ENCODE measurements at places on chromosomes 12 and 14. TPM values are rescaled to one million over a fixed set of nuclear protein-coding genes. Genes with fewer than 3 reads are reported as not detected.
A peak's percentile ranks its signal among the peaks of the same experiment; 100 is the strongest.

DNA sequence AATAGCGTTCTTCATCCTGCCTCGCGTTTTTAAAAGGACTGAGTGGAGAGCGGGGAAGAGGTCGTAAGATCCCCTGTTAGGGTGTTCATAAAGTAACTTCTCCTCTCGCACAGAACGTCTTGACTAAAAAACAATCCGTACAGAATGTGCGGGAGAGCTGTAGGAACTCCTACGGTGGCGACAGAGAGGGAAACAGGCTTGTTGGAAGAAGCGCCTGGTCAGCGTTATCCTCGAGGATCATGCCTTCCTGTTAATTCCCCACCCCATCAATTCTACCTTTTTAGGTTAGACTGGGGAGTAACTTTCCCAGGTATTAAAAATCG, 399 bp upstream of the WASHC4 start:
- no peak for DNase-seq
- peaks cover 11% of the 10 kb centered on the region for H3K36me3 ChIP-seq
- H3K4me1 ChIP-seq, result peaks cover 7% of the 10 kb centered on the region
- H3K27me3 ChIP-seq, result peaks cover 9% of the 10 kb centered on the region
- peak overlapping the region; percentile 98 for H3K4me3 ChIP-seq

GRCh38 chr12:89151536-89151935, 200.8 kb downstream of the DUSP6 start:
- H3K27me3 ChIP-seq, result no peaks in the 10 kb centered on the region
- H3K27ac ChIP-seq, result no peak overlapping the region
- H3K36me3 ChIP-seq, result no peaks in the 10 kb centered on the region
- no peak for DNase-seq
- H3K4me3 ChIP-seq, result no peak overlapping the region

DNA sequence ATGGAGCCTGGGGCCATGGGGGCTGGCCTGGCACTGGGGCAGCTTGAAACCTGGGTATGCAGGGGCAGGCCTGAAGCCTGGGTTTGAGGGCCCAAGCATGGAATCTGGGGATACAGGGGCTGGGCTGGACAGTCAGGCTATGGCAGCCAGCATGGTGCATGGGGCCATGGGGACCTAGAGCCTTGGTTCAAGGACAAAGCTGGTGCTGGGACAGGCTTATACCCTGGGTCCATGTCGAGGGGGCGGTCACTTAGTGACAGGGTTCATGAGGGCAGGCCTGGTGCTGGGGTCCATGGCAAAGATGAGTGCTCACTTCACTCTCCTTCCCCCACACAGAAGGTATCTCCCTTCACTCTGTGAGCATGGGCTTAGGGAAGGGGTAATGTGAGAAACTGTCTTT, 116.2 kb downstream of the BBS10 start:
- no peak overlapping the region for H3K4me3 ChIP-seq
- DNase-seq, result no peak
- no peaks in the 10 kb centered on the region for H3K4me1 ChIP-seq
- H3K36me3 ChIP-seq, result no peaks in the 10 kb centered on the region
- no peaks in the 10 kb centered on the region for H3K27me3 ChIP-seq

DNA sequence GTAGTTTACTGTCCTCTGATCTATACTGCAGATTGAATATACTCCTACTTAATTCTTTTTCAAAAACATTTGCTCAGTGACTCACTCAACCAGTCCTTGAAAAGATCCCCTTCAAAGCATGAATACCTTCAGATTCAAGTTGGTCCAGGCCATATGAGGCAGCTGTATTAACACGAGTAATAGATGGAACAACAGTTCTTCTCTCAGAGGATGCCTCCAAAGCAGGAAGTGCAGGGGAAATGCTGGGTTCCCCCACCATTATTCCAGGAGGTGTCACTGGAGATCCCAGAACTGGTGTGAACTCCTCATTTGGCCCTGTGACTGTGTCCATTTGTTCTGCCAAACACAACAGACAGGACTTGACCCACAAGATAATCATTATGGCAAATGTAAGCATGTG, 20.6 kb downstream of the ARMH4 start:
- H3K4me1 ChIP-seq, result no peaks in the 10 kb centered on the region
- H3K27ac ChIP-seq, result no peak overlapping the region
- H3K27me3 ChIP-seq, result no peaks in the 10 kb centered on the region
- no peak for DNase-seq
- H3K36me3 ChIP-seq, result no peaks in the 10 kb centered on the region

GRCh38 chr12:65517656-65518210, 239.2 kb downstream of the MSRB3 start:
- no peaks in the 10 kb centered on the region for H3K36me3 ChIP-seq
- H3K27ac ChIP-seq, result no peak overlapping the region
- no peak for DNase-seq
- H3K4me3 ChIP-seq, result no peak overlapping the region
- no peaks in the 10 kb centered on the region for H3K27me3 ChIP-seq
- H3K4me1 ChIP-seq, result no peaks in the 10 kb centered on the region

GRCh38 chr12:5013266-5013730, 30.4 kb upstream of the KCNA5 start:
- H3K36me3 ChIP-seq, result no peaks in the 10 kb centered on the region
- no peaks in the 10 kb centered on the region for H3K27me3 ChIP-seq
- H3K4me3 ChIP-seq, result no peak overlapping the region
- H3K4me1 ChIP-seq, result no peaks in the 10 kb centered on the region
- H3K27ac ChIP-seq, result no peak overlapping the region

- no peaks in the 10 kb centered on the region for H3K4me1 ChIP-seq
- no peak for DNase-seq
- H3K4me3 ChIP-seq, result no peak overlapping the region
- no peaks in the 10 kb centered on the region for H3K36me3 ChIP-seq
Observed at GRCh38 chr14:36339816-36340215, 19.4 kb upstream of the MBIP start.

- no peaks in the 10 kb centered on the region for H3K27me3 ChIP-seq
- H3K4me1 ChIP-seq, result no peaks in the 10 kb centered on the region
- peaks cover 16% of the 10 kb centered on the region for H3K36me3 ChIP-seq
- H3K4me3 ChIP-seq, result no peak overlapping the region
Observed at GRCh38 chr12:98719515-98720504, 74.7 kb downstream of the APAF1 start.

DNA sequence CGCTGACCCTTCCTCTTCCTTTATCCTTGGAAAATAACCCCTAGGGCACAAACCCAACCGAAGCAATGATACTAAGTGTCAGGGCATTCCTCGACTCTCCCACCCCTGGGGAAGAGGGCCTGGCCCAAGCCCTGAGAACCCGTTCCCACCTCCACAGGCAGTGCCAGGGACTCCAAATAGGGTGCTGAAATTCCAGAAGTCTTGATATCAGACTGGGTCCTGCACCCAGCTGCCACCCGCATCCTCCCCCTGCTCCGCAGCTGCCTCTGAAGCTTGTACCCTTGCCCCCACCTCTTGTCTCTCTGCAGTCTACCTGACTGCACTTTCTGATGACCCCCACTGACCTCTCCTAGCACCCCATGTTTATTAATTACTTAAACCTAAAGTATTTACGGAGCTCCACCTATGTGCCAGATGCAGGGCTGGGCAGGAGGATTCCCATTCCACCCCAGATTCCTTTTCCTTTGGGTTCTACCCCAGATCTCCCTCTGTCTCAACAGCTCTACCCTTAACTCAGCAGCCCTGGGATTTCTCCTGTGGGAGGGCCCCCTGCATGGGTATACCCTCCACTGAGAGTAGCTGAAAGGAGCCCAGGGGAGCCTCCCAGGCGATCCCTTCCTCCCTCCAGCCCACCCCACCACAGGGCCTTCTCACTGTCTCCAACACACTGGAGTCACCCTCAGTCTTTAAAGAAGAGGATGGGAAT, 4.1 kb upstream of the KRT18 start:
- H3K4me1 ChIP-seq, result peaks cover 10% of the 10 kb centered on the region
- no peaks in the 10 kb centered on the region for H3K36me3 ChIP-seq
- no peak overlapping the region for H3K4me3 ChIP-seq
- DNase-seq, result no peak

DNA sequence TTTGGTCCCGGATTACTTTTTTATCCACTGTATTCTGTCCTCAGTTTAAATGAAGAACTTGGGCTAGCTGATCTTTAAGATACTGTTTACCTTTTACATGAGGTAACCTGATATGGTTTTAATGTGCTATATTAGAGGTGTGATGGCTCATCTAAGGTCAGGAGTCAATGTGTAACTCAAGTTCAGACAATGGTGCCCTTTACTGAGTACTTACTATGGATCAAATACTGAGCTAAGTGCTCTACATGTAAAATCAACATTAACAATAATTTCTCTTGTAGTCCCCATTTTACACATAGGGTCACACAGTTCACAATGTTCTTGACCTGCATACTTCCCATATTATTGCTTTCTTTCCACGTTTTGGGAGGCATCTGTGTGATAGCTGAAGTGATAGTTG, 79.2 kb downstream of the CEP83 start:
- no peaks in the 10 kb centered on the region for H3K27me3 ChIP-seq
- peaks cover 5% of the 10 kb centered on the region for H3K36me3 ChIP-seq
- H3K27ac ChIP-seq, result no peak overlapping the region
- H3K4me3 ChIP-seq, result no peak overlapping the region
- DNase-seq, result no peak
- no peaks in the 10 kb centered on the region for H3K4me1 ChIP-seq

DNA sequence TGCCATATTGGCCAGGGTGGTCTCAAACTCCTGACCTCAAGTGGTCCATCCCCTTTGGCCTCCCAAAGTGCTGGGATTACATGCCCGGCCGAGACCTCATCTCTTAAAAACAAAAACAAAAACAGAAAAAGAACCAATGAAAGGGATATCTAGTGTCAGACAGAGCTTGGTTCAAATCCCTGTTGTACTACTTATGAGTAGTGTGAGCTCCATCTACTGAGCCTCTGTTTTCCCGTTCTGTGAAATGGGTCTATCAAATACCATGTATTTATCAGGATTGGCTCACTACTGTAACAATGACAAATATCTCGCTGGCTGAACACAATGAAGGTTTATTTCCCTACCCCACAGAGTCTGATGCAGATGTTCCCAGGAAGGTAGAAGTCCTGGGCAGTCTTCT, 36.9 kb upstream of the HNF1A start:
- H3K27me3 ChIP-seq, result peaks cover 2% of the 10 kb centered on the region
- no peak overlapping the region for H3K4me3 ChIP-seq
- no peak overlapping the region for H3K27ac ChIP-seq
- no peaks in the 10 kb centered on the region for H3K36me3 ChIP-seq
- no peak for DNase-seq
- H3K4me1 ChIP-seq, result no peaks in the 10 kb centered on the region

CLEC2A gene
- total RNA-seq, result not detected

MYO1A gene
- total RNA-seq, result 1.3 TPM

NPFF gene
- not detected for total RNA-seq

SUSD6 gene
- total RNA-seq, result 97.8 TPM

PLXNC1 gene
- 33.6 TPM for total RNA-seq

CIT gene
- total RNA-seq, result 6.2 TPM

LAG3 gene
- total RNA-seq, result not detected
